SJSA1 (cell line): ENCODE measurements at places on chromosomes 4 and X. TPM values are rescaled to one million over a fixed set of nuclear protein-coding genes. Genes with fewer than 3 reads are reported as not detected.

GRCh38 chr4:47598320-47598719, 113.2 kb downstream of the ATP10D start:
- H3K27ac ChIP-seq = no peak overlapping the region
- H3K4me3 ChIP-seq = no peak overlapping the region
- H3K27me3 ChIP-seq = no peaks in the 10 kb centered on the region
- no peaks in the 10 kb centered on the region for H3K4me1 ChIP-seq

- H3K27me3 ChIP-seq = no peaks in the 10 kb centered on the region
- no peaks in the 10 kb centered on the region for H3K4me1 ChIP-seq
- no peaks in the 10 kb centered on the region for H3K36me3 ChIP-seq
- no peak for DNase-seq
- H3K4me3 ChIP-seq = no peak overlapping the region
Observed at GRCh38 chrX:50871922-50872453, 38.5 kb upstream of the BMP15 start.

DNA sequence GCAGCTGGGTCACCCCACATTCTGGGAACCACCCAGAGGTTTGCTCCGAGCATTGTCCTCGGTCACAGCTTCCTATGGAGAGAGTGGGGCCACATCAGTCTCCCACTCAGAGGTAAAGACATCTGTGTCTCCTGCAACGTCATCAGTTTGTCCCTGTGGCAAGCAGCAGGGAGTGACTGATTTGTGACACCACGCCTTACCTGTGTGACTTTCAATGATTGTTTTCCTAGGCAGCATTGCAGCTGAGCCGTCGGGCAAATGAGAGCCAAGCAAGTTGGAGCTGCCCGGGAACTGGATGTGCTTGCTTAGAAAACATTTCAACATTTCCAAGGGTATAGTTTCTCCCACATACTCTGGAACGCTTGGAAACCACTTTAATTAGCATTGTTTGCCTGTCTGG, 29.7 kb upstream of the HELT start:
- H3K4me1 ChIP-seq = no peaks in the 10 kb centered on the region
- H3K27ac ChIP-seq = no peak overlapping the region
- H3K4me3 ChIP-seq = no peak overlapping the region
- no peak for DNase-seq
- H3K27me3 ChIP-seq = peaks cover 10% of the 10 kb centered on the region

DNA sequence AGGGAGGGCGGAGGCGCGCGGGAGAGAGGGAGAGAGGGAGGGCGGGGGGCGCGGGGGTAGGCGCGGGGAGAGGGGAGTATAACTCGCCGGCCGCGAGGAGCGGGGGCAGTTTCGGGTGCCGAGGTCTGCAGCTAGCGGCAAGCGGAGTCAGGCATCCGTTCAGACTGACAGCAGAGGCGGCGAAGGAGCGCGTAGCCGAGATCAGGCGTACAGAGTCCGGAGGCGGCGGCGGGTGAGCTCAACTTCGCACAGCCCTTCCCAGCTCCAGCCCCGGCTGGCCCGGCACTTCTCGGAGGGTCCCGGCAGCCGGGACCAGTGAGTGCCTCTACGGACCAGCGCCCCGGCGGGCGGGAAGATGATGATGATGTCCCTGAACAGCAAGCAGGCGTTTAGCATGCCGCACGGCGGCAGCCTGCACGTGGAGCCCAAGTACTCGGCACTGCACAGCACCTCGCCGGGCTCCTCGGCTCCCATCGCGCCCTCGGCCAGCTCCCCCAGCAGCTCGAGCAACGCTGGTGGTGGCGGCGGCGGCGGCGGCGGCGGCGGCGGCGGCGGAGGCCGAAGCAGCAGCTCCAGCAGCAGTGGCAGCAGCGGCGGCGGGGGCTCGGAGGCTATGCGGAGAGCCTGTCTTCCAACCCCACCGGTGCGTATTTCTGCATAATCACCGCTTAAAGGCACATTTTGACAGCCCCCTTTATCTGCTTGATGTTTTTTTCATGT, at the start of gene POU4F2:
POU4F2 (plus strand) TSS at position 108 of the 720 bp plus-strand sequence; CDS start at position 356, 248 bp downstream.
- H3K27me3 ChIP-seq = peaks cover 74% of the 10 kb centered on the region
- no peak within 1 kb of the TSS for H3K27ac ChIP-seq
- no peak for DNase-seq
- H3K4me1 ChIP-seq = peaks cover 4% of the 10 kb centered on the region
- no peak within 1 kb of the TSS for H3K4me3 ChIP-seq

- H3K27ac ChIP-seq = no peak overlapping the region
- no peaks in the 10 kb centered on the region for H3K4me1 ChIP-seq
- no peaks in the 10 kb centered on the region for H3K36me3 ChIP-seq
- H3K27me3 ChIP-seq = no peaks in the 10 kb centered on the region
- DNase-seq = no peak
- no peak overlapping the region for H3K4me3 ChIP-seq
Observed at GRCh38 chr4:79413032-79413885, 5.2 kb upstream of the GK2 start.

DNA sequence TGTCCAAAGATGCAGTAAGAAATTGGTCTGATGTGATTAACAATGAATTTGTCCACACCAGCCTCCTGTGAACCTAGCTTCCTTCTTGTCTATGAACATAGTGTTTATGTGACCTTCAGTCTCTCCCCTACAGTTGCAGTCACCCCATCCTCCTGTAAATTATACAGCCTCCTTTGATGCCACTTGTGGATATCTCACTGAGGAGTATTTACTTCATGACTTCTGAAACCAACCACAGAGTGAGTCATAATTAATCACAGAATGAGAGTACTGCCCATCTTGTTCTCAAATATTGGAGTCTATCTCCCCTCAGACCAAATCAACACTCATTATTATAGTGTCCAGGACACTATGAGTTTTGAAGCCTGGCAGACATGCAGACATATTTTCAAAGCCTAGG, 27.3 kb upstream of the XAGE2 start:
- DNase-seq = no peak
- H3K4me1 ChIP-seq = no peaks in the 10 kb centered on the region
- H3K27me3 ChIP-seq = no peaks in the 10 kb centered on the region
- no peaks in the 10 kb centered on the region for H3K36me3 ChIP-seq

GRCh38 chr4:11843340-11843739, 414.6 kb upstream of the HS3ST1 start:
- no peak overlapping the region for H3K27ac ChIP-seq
- H3K4me1 ChIP-seq = no peaks in the 10 kb centered on the region
- H3K4me3 ChIP-seq = no peak overlapping the region
- H3K36me3 ChIP-seq = no peaks in the 10 kb centered on the region

DNA sequence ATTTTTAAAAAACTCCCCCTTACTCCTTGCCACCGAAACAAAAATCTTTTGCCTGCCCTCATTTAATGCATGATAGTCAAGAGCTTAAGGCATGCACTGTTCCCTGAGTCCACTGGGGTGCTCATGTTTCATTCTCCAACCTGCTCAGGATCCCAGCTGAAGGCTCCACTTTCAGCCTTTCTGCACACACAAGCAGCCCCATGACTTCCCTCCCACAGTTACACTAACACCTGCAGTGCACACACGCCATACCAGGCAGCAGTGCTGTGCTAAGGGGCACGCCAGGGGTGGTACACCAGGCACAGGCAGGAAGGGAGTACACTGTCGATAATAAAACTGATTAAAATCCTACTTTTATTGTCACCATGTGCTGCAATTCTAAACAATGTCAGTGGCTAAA, 385.2 kb downstream of the BMPR1B start:
- no peak for DNase-seq
- H3K36me3 ChIP-seq = no peaks in the 10 kb centered on the region
- 0 out of 2 replicates have a peak, but pooled peaks cover 5% of the 10 kb centered on the region for H3K27me3 ChIP-seq
- no peak overlapping the region for H3K4me3 ChIP-seq
- H3K4me1 ChIP-seq = no peaks in the 10 kb centered on the region

DNA sequence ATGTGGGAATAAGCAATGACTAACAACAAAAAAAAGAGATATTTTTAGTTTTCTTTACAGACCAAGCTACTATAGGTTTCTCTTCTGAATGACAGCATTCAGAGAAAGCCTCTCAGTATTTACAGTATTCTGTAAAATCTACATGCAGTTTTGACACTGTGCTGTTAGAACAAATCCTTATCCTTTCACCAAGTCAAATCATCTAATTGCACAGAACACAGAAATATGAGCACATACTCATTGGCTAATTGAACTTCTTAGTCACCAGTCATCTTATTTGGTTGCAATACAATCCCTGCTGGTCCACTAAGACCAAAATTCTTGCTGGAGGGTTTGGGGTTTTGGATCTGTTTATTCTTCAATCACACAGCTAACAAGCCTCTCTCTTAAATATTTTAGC, 5.7 kb downstream of the ACOT9 start:
- DNase-seq = no peak
- no peaks in the 10 kb centered on the region for H3K27me3 ChIP-seq
- peaks cover 11% of the 10 kb centered on the region for H3K36me3 ChIP-seq
- H3K27ac ChIP-seq = no peak overlapping the region
- H3K4me3 ChIP-seq = no peak overlapping the region
- H3K4me1 ChIP-seq = no peaks in the 10 kb centered on the region

DNA sequence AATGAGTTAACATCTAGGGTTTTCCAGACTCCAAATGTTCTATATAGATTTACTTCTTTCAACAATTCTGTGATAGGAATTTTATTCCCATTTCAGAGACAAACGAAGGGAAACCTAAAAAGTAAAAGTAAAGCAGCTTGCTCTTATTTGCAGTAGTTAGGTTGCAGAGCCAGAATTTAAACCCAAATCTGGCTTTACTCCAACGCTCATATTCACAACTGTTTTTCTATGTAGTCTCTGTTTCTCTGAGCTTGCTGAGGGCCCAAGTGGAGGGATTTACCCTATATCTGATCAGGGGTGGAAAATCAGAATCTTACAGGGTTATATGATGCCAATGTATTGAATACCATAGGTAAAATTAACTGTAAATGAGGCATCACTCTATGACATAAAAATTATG, 599.1 kb upstream of the GRIA3 start:
- no peak overlapping the region for H3K4me3 ChIP-seq
- no peaks in the 10 kb centered on the region for H3K36me3 ChIP-seq
- 0 out of 2 replicates have a peak, but pooled peaks cover 3% of the 10 kb centered on the region for H3K4me1 ChIP-seq
- DNase-seq = no peak
- no peak overlapping the region for H3K27ac ChIP-seq

DNA sequence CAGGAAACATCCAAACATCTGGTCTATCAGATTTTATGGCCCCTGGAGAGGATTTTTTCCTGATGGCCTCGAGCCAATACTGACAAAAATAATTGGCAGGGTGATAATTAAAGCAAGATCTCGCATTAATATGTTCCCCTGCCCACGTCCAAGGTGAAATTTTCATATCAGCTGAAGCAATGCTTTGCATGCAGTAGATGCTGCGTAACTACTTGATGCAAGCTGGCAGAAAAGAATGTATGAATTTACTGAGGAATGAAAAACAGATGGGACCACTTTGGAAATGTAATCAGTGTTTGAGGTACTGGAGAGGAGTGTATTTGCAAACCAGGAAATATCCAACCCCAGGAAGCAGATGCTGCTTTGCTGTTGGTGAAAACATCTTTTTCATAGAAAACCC, 36.8 kb upstream of the REST start:
- H3K36me3 ChIP-seq = no peaks in the 10 kb centered on the region
- H3K4me1 ChIP-seq = 0 out of 2 replicates have a peak, but pooled peaks cover 3% of the 10 kb centered on the region
- no peak overlapping the region for H3K27ac ChIP-seq
- H3K4me3 ChIP-seq = no peak overlapping the region
- no peaks in the 10 kb centered on the region for H3K27me3 ChIP-seq
- DNase-seq = no peak

DNA sequence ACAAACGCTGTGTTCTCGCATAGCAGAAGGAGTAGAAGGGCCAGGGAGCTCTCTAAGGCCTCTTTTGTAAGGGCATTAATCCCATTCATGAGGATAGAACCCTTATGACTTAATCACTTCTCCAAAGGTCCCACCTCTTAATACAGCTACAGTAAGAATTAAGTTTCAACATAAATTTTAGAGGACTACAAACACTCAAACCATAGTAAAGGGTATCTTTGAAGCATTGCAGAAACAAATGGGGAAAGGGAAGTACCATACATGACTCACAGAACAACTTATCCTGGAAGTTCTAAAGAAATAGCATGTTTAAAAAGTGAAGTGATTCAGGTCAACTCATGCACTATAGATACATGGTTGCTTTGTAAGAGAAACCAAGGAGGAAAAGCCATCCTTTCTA, 680.8 kb downstream of the RPA4 start:
- H3K36me3 ChIP-seq = no peaks in the 10 kb centered on the region
- DNase-seq = no peak
- H3K4me1 ChIP-seq = no peaks in the 10 kb centered on the region
- H3K27ac ChIP-seq = no peak overlapping the region
- H3K4me3 ChIP-seq = no peak overlapping the region

DNA sequence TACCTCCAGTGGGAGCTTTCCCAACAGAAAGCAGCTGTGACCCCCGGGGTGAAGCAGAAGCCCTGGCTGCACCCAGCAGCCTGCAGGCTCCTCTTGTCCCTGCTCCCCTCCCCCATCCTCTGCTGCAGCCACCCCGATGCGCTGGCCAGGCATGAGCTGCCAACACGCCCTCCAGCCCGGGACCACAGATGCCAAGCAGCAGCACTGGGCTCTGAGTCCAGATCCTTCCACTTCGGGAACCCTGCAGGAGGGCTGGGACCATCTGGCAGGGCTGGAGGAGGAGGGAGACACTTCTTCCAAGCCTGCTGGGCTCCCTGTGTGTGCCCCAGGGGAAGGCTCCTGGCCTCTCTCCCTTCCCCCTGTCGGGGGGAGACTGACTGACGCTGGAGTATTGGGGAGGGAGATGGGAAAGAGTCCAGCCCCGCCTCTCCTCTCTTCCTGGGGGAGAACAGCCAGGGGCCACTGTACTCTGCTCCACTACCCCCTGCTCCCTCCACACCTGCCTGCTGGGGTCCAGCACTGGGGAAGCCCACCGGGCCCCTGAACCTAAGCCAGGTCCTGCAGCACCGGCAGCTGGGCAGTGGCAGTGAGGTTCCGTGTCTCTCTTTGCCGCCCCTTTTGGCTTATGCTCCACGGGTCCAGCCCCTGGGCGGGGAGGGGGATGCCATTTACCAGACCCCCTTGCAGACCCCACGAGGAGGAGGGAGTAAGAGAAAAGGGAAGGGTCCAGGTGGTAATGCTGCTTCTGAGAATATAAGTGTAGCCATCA, 55.7 kb downstream of the PPP2R2C start:
- no peaks in the 10 kb centered on the region for H3K4me1 ChIP-seq
- H3K27ac ChIP-seq = no peak overlapping the region
- no peak for DNase-seq
- no peaks in the 10 kb centered on the region for H3K36me3 ChIP-seq
- no peaks in the 10 kb centered on the region for H3K27me3 ChIP-seq

DNA sequence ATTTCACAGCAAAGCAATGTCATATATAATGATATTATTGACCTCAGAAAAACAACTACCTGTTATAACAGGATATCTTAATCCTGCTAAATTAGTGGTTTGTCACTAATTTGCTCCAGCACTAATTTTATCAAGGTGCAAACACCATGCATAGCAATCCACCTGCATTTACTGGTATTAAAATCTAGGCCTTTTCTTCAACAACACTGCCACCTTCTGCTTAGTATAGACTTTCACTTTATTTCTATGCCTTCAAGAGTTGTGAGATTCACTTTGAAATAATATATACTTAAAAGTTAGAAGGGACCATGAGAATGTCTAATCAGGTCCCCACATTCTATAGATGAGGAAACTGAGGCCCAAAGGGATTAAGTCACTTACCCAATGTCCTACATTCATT, 82.1 kb upstream of the IQCM start:
- no peak for DNase-seq
- no peak overlapping the region for H3K4me3 ChIP-seq
- no peak overlapping the region for H3K27ac ChIP-seq
- no peaks in the 10 kb centered on the region for H3K4me1 ChIP-seq

- no peaks in the 10 kb centered on the region for H3K36me3 ChIP-seq
- H3K27me3 ChIP-seq = no peaks in the 10 kb centered on the region
Observed at GRCh38 chrX:69496183-69496582, 7.9 kb upstream of the NALF2 start.

- DNase-seq = no peak
- no peaks in the 10 kb centered on the region for H3K4me1 ChIP-seq
- no peak overlapping the region for H3K4me3 ChIP-seq
Observed at GRCh38 chr4:139562067-139562684, 6.2 kb upstream of the SETD7 start.

The INTS6L gene
- total RNA-seq = 3.9 and 4.0 TPM in 2 replicates

The EMCN gene
- total RNA-seq = not detected in 2 replicates

The TSR2 gene
- 17.9 and 35.2 TPM in 2 replicates for total RNA-seq

The COX7B2 gene
- not detected in 2 replicates for total RNA-seq

The SLC16A2 gene
- total RNA-seq = 11.9 and 14.1 TPM in 2 replicates
